ENCODE measurements at places on chromosomes 1 and 21. TPM values are rescaled to one million over a fixed set of nuclear protein-coding genes. Genes with fewer than 3 reads are reported as not detected.

EFNA3 gene
- 2.2 TPM for total RNA-seq

VSIG8 gene
- total RNA-seq: 0.09 TPM

GNG4 gene
- total RNA-seq: 1.2 TPM

TMEM125 gene
- not detected for total RNA-seq
